ENCODE measurements at places on chromosomes 16 and 17. TPM values are rescaled to one million over a fixed set of nuclear protein-coding genes. Genes with fewer than 3 reads are reported as not detected.

GJD3 gene
- total RNA-seq: 0.71 TPM

PRM2 gene
- not detected for total RNA-seq

CACNG1 gene
- 0.07 TPM for total RNA-seq

FADS6 gene
- total RNA-seq: 0.03 TPM

SPATA32 gene
- total RNA-seq: 0.14 TPM

TEKT3 gene
- 0.18 TPM for total RNA-seq

DNAI2 gene
- total RNA-seq: not detected

STX1B gene
- total RNA-seq: 2.3 TPM

KRTAP1-1 gene
- total RNA-seq: not detected

NGFR gene
- 0.85 TPM for total RNA-seq

KAT8 gene
- 50.9 TPM for total RNA-seq

COPZ2 gene
- total RNA-seq: 17.8 TPM

ST6GALNAC1 gene
- total RNA-seq: 0.52 TPM

MFAP4 gene
- not detected for total RNA-seq

RPL26 gene
- total RNA-seq: 3,896 TPM

WFIKKN1 gene
- 0.07 TPM for total RNA-seq

PTX4 gene
- total RNA-seq: not detected

TNFRSF13B gene
- not detected for total RNA-seq

USH1G gene
- total RNA-seq: 0.13 TPM

SPECC1 gene
- total RNA-seq: 52.5 TPM

PDE6G gene
- 3.6 TPM for total RNA-seq

TMEM235 gene
- total RNA-seq: not detected

CTF1 gene
- total RNA-seq: 0.21 TPM

TBX2 gene
- total RNA-seq: 4.6 TPM

AATK gene
- total RNA-seq: 0.69 TPM

KCNH6 gene
- total RNA-seq: 0.02 TPM

RAB34 gene
- total RNA-seq: 212 TPM

ADAP2 gene
- total RNA-seq: 2.8 TPM

CD300H gene
- total RNA-seq: 0.17 TPM

IRX5 gene
- 1.9 TPM for total RNA-seq

LGALS9C gene
- not detected for total RNA-seq

Measured in A549 treated with dexamethasone at 1 μM for 4 hours (cell line).